ENCODE measurements at places on chromosomes 4 and X. TPM values are rescaled to one million over a fixed set of nuclear protein-coding genes. Genes with fewer than 3 reads are reported as not detected.

RHOH gene
- 0.16 TPM for total RNA-seq

TRIM75 gene
- total RNA-seq = not detected

UGT2B15 gene
- total RNA-seq = 0.07 TPM

ARMCX1 gene
- 0.68 TPM for total RNA-seq

NLRP2B gene
- not detected for total RNA-seq

MAP9 gene
- 5.6 TPM for total RNA-seq

RHOXF2 gene
- total RNA-seq = not detected

SUPT20HL2 gene
- total RNA-seq = not detected

RAI2 gene
- total RNA-seq = 0.14 TPM

CCKAR gene
- total RNA-seq = not detected

MAOA gene
- total RNA-seq = 0.80 TPM

PPEF2 gene
- not detected for total RNA-seq

SAGE1 gene
- total RNA-seq = 0.06 TPM

C4orf51 gene
- total RNA-seq = not detected

TMEM47 gene
- total RNA-seq = 0.81 TPM

TSPAN6 gene
- total RNA-seq = 37.7 TPM

IGFBP7 gene
- total RNA-seq = 207 TPM

CRLF2 gene
- 1.4 TPM for total RNA-seq

KLKB1 gene
- not detected for total RNA-seq

TSPAN7 gene
- 2.9 TPM for total RNA-seq

SSX1 gene
- not detected for total RNA-seq

IQSEC2 gene
- total RNA-seq = 44.7 TPM

CCDC120 gene
- total RNA-seq = 3.4 TPM

NKX1-1 gene
- not detected for total RNA-seq

LANCL3 gene
- not detected for total RNA-seq

IBSP gene
- not detected for total RNA-seq

SSX4 gene
- not detected for total RNA-seq
